ENCODE measurements at places on chromosomes 3 and 15.

DNA sequence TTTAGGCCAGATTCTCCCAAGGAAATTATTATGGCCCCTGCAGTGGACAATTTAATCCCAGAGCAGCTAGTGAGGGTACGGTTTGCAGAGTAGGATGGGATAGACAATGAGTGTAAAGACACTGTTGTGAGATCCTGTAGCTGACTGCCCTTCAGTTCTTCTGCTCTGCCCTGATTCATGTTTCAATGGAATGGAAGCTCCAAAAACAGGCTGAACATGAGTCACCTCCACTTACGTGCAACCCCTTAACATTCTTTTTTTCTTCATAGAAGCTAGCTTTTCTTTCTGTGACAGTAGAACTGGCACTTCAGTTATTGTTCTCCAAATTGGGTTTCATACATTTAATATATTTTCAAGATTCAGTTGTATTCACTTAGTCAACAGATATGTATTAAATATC is 32.1 kb downstream of the CLDN18 start:
- no peak for DNase-seq

GRCh38 chr3:134487406-134487805 is 1.5 kb downstream of the CEP63 start:
- no peak for DNase-seq

- no peak for DNase-seq
Observed at GRCh38 chr15:90178468-90179435, 22.4 kb upstream of the SEMA4B start.

DNA sequence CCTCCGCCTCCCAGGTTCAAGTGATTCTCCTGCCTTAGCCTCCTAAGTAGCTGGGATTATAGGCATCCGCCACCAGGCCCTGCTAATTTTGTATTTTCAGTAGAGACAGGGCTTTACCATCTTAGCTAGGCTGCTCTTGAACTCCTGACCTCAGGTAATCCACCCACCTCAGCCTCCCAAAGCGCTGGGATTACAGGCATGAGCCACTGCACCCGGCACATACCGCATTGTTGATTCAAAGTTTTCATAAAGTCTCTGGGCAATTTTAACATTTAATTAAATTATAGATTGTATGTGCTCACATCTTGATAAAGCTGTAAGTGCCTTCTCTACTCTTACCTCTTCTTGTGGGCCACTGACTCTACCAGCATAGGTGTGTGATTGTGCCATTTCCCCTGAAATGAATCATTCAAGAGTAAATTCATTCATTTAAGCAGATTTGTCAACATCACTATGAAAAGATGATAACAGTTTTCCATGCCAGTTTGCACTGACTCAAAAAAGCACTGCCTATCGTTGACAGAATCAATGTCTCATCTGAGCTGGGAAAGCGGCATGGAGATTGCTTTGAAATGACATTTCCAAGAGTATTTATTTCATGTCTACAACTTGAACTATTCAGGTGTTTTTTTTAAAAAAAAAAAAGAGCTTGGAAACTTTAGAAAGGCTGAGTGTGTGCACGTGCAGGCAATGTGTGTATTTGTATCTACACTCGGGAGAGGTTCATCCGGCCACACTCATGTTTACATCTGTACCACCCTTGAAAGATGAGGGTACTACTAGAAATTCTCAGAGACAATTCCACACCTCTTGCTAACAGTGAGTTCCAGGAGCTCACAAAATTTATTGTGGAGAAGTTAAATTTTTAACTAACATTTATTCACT is 3.5 kb downstream of the BCL2A1 start:
- no peak for DNase-seq

DNA sequence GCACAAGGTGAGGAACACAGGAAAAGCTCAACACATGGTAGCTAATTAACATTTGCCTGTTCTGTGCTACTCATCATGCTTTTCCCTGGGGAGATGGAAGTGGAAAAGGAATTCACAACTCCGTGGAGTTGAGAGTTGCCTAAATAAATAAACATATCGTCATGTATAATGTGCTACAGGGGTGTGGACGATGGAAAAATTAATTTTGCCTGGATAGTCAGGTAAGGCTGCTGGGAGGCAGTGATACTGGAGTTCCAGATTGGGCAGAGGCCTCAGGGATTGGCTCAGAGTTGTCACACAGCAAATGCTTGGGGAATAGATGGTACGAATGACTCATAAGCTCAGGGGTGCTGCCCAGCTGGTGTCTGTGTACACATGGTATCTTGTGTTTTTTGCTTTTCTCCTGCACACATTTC is 3.1 kb upstream of the ABHD6 start:
- no peak for DNase-seq

- no peak for DNase-seq
Observed at GRCh38 chr3:123682781-123683504, 98.1 kb upstream of the HACD2 start.

- no peak for DNase-seq
Observed at GRCh38 chr3:13715961-13716360, 163.9 kb downstream of the WNT7A start.

GRCh38 chr15:59157840-59158700 is 48.6 kb upstream of the LDHAL6B start:
- no peak for DNase-seq

- no peak for DNase-seq
Observed at GRCh38 chr3:133451309-133451708, 51.5 kb downstream of the BFSP2 start.

DNA sequence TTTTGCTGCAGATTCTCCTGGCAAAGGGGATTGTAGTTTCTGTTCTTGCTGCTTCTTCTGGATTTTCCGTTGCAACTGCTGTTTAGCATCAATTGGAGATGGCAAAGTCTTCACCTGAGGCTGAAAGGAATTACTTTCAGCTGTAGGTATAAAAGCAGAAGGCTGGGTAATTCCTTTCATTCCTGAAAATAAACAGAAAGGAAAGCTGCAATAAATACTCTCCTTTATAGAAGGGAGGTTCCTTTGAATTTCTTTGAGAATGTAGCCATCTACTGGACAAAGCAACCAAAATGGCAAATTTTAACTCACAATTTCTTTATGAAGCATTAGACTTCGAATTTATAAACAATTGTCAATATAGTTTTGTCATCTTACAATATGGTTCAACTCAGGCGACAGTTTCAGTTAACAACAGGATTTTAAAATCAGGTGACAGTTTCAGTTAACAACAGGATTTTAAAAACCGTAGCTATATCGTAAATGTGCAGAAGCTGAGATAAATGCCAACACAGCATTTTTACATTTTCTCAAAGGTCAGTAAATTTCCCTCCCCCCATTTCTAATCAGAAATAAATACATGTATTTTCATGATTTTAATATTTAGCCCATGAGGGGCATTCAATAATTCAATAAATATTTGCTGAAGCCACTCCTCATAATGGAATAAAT is 104.9 kb upstream of the NEDD4 start:
- no peak for DNase-seq

DNA sequence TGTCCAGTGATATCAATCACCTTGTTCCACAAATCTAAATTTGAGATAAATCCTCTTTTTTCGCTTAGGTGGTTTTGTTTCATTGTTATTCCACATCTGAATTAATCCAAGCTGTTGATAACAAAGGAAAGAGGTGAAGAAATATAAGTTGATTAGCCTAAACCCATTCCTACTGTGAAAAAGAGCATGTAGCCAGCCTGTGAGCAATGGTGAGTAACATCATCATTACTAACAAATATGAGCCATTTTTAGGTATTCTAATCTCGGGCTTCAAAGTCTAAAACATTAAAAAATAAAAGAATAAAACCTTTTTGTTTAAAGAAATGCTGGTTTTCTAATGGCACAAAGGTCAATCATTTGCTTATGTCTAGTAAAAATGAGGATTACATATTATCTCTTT is 52.1 kb upstream of the P3H2 start:
- DNase-seq = no peak

DNA sequence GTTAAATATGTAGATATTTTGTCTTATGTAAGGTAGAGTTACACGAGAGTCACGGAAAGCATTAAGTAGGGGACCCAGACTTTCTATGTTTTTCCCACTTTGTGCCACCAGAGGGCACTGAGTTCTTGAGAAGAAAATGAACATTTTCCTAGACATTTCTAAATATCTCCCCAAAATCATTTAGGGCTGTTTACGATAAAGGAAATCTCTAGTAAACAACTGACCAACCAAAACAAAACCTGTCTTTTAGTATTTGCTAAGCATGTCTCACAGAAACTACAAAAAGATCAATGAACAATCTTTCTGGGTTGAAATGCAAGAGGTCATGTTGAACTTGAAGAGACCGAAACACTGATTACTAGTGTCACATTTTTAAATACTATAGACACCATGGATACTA is 16.1 kb downstream of the POU1F1 start:
- no peak for DNase-seq

- DNase-seq = no peak
Observed at GRCh38 chr3:127693336-127693843, 20.6 kb downstream of the ABTB1 start.

- DNase-seq = no peak
Observed at GRCh38 chr3:101072300-101072699, 79.1 kb upstream of the ABI3BP start.
